ENCODE measurements at places on chromosomes 2 and 18.

- no peak for DNase-seq
Measured at GRCh38 chr2:202408546-202409140, 32.5 kb downstream of the BMPR2 start.

GRCh38 chr2:144359684-144360083, 160.2 kb downstream of the ZEB2 start:
- no peak for DNase-seq

GRCh38 chr18:36889321-36889720, 60.4 kb downstream of the KIAA1328 start:
- DNase-seq: no peak

- no peak for DNase-seq
Measured at GRCh38 chr2:104444392-104444791, 409.5 kb upstream of the POU3F3 start.

GRCh38 chr2:22880161-22880560, 504.8 kb upstream of the KLHL29 start:
- no peak for DNase-seq

GRCh38 chr2:32925283-32925815, 21.4 kb upstream of the LTBP1 start:
- no peak for DNase-seq

DNA sequence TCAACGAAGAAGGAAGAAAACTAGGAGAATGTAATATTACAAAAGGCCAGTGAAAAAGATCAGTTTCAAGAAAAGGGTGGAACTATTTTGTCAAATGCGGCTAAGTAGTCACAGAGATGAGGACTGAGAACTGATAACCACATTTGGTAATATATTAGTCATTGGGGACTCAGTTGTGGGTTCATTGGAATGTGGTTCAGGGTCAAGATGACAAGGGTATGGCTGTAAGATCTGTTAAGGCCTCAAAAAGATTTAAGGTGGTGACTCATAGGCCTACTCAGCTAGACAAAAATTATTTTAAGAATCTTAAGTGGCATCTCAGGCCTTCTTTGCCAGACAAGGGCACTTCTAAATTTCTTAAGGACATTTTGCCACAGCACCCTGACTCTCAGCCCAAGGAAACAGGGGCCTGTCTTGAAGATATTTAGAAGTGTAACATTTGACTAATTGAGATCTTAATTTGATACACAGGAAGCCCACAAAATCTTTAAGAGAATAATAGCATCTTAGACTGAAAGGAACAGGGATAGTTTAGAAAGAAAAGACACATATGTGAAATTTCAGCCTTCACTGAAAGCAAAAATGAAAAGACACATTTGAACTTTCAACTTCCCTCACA, 81.3 kb downstream of the STRADB start:
- peak; percentile 59 for DNase-seq

- DNase-seq: no peak
Measured at GRCh38 chr2:238257786-238258700, 18.2 kb upstream of the HES6 start.

- no peak for DNase-seq
Measured at GRCh38 chr2:225073198-225073597, 30.9 kb upstream of the DOCK10 start.

- DNase-seq: no peak
Measured at GRCh38 chr2:105834931-105835330, 90.2 kb downstream of the NCK2 start.

- DNase-seq: no peak
Measured at GRCh38 chr2:157312866-157313486, 12.6 kb downstream of the ERMN start.

DNA sequence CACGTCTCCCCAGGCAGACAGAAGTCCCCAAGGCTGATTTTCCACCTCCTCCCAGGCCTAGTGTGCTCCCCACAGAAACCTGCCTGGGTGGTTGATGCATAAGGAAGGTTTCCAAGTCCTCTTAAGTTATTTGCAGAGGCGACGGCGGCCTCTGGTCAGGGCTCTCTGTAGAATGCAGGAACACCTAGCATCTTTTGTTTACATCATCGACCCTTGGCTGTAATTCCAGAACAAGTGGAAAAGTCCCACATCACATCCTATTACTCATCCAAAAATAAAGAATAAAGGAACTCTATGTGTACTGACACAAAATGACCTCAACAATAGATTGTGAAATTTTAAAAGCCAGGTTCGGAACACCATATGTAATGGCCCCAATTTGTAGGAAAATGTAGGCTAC, 211.1 kb downstream of the ALPK2 start:
- peak; percentile 44 for DNase-seq

DNA sequence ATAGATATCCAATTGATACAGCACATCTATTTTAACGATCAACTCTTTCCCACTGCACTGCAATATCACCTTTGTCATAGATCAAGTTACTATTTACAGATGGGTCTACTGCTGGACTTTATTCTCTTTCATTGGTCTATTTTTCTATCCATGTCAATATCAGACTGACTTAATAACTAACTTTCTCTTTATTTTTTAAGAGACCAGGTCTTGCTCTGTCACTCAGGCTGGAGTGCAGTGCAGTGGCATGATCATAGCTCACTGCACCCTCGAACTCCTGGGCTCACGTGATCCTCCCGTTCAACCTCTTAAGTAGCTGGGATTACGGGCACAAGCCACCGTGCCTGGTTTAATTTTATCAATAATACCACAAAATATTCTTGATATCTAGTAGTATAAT, 71.2 kb downstream of the TLK1 start:
- DNase-seq: no peak

GRCh38 chr2:188596054-188596453, 304.4 kb downstream of the GULP1 start:
- no peak for DNase-seq

DNA sequence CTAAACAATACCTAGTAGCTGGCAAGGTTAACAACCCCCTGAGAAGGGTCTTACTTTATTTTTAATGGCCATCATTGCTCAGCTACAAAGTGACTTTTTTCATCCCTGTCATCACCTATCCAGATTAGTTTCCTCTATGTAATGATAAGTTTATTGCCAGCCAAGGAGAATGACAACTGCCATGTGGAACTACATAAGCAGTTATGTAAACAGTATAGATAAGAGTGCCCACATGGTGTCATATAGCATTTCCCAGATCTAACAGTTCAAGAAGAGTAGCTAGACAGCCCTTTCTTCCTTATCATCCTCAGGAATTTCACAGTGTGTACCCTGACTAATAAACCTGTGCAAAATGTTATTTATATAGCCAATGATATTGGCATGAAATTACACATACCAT, 240.2 kb upstream of the PIK3C3 start:
- no peak for DNase-seq

- no peak for DNase-seq
Measured at GRCh38 chr2:95261602-95262001, 12.6 kb upstream of the PROM2 start.

- DNase-seq: no peak
Measured at GRCh38 chr2:86087936-86088850, 17.5 kb downstream of the POLR1A start.

DNA sequence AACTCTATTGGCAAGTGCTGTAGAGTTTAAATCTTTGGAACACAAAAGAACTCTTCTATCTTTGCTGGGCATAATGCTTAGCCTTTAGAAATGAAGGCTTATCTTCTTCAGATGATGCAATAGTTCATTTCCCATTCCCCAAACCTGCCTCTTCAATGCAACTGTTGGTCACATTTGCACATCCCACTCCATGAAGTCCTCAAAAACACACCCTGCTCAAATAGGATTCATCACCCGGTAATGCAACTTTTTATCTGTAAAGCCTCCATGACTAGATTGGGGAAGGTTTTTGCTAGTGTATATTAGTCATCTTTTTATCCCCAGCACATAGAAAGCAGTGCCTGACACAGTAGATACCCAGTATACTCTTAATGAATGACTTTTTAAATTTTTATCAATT, 376.4 kb downstream of the RBM43 start:
- no peak for DNase-seq

GRCh38 chr2:46002507-46002883, 294.7 kb upstream of the EPAS1 start:
- no peak for DNase-seq

- no peak for DNase-seq
Measured at GRCh38 chr2:177118636-177119035, 94.0 kb upstream of the HNRNPA3 start.

- no peak for DNase-seq
Measured at GRCh38 chr2:174158003-174158402, 90.3 kb downstream of the OLA1 start.

DNA sequence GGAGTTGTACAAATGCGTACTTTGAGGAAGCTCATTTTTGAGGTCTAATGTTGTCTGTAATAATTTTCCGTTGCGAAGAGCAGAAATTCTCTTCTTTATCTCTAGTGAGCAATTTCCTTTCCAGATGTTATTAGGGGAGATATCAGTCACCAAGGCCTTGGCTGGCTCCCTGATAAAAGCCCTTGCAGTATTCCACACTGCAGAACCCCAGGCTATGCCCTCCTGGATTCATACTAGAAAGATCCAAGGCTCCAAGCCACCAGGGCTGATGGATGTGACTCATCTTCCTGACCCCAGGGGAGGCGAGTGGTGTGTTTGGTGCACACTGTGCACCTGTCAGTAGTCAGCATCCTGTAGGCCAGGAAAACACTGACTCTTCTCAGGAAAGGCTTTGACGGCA, 34.7 kb downstream of the INO80C start:
- DNase-seq: no peak

- no peak for DNase-seq
Measured at GRCh38 chr2:215498431-215498830, 62.6 kb upstream of the FN1 start.

GRCh38 chr18:44680273-44681075, at the start of gene SETBP1:
TSS of gene SETBP1 (plus strand) at chr18:44680888. CDS start at chr18:44701347, 20,459 bp downstream.
- no peak for DNase-seq

DNA sequence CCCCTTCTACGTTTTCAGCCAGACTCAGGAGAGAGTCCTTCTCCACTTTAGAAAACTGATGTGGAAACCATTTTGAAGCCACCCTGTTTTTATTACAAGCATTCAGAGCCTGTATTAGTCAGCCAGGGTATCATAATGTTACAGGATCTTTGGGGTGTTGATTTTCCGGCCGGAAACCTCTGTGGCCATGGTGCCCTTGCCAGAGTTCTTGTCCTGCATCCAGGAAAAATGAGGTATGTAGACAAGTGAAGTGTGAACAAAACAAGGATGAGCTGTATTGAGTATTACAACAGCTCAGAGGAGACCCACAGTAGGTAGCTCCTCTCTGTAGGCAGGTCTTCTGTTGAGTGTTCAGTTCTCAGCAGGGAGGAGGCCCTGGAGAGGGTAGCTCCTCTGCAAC, 241.0 kb upstream of the COPS8 start:
- DNase-seq: no peak

GRCh38 chr2:236661061-236661761, 91.6 kb downstream of the ACKR3 start:
- no peak for DNase-seq

GRCh38 chr2:43762286-43762685, 11.6 kb upstream of the DYNC2LI1 start:
- no peak for DNase-seq

DNA sequence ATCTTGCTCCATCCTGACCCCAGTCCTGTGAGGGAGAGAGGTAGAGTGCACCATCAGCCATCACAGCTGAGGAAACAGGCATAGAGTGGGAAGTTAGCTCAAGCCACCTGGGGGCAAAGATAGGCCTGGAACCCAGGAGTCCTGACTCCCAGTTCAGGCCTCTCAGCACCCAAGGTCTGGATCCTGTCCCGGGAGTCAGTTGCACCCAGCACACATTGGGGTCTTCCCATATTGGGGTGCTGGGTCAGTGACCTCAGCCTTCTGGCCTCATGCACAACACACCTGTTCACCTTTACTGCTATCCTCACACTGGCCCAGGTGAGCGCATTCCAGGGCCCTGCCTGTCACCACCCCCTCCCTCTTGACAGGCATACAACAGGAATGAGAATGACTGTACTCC, 24.7 kb downstream of the ST8SIA5 start:
- no peak for DNase-seq

- DNase-seq: no peak
Measured at GRCh38 chr18:76384114-76384790, 110.8 kb downstream of the ZNF516 start.

DNA sequence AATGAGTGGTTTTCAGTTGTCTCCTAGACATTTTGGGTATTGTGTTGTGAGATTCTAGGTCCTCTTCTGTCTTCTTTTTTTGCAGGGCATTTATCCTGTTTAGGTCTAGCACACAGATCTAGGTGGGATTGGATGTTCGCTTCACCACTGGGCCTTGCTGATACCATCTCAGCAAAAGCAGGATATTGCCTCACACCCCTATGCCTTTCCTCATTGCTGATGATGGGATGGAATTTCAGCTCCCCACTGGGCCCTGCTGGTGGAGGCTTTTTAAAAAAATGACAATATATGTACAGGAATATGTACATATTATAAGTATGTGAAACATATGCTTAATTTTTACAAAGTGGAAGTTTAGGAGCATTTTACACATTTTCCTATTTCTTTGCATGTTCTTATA, 5.4 kb upstream of the TOGARAM2 start:
- no peak for DNase-seq

DNA sequence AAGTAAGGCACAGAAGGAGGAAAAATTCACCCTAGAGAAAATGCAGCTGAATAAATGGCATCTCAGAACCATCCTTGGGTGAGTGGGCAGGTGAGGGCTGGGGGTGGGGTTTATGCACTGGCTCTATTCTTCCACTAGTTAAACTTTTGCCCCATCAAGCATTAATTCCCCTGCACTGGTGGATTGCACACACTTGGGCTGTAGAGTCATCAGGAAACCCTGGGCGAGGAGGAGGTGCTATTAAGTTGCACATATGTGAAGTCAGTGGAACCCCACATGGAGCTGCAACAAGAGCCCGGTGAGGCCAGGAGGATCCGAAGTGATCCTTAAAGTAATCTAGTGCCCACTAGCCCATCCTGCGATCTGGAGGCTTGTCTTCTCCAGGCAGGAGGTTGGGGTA, 6.8 kb upstream of the DNAJB2 start:
- DNase-seq: no peak

DNA sequence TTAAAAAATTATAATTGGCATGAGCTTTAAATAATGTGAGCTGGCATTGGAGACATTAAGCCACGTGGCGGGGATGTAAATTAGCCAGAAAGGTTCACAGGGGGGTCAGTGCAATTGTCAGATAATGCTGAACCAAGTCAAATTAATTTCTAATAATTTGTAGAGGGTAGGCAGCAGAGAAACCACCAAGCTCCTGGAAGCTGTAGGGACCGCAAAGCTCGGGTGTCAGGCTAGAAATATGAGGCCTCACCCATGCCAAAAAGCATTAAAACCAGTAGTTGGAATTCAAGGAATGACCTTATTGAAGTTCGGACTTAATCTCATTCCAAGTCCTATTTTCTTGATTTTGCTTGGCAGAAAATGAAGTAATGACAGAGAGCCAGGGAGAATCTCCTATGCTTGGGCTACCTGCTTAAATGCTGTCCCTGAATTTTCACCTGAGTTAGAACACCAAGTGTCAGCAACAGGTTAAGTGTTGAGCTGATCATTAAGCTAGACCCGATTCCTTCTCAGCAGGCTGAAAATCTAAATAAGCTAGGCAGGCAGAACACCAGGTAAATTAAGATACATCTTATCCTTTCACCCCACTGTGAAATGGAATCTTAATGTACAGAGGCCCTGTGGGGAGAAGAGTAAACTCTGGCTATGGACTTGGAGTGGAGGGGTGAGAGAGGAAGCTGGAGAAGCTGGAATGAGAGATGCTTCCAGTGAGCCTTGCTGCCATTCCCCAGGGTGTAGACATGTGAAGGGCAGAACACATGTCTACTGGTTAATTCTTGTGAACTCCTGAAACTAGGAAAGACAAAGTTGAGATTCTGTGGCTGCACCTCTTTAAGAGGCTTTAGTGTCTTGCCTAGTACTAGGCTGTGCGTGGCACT, 520.0 kb downstream of the SLC4A3 start:
- no peak for DNase-seq

GRCh38 chr2:206435742-206436141, 7.6 kb upstream of the ADAM23 start:
- no peak for DNase-seq

Data from HFF-Myc (cell line).